ENCODE measurements at places on chromosomes 4 and X.

GRCh38 chrX:7112071-7112470, 35.4 kb upstream of the STS start:
- DNase-seq: no peak

DNA sequence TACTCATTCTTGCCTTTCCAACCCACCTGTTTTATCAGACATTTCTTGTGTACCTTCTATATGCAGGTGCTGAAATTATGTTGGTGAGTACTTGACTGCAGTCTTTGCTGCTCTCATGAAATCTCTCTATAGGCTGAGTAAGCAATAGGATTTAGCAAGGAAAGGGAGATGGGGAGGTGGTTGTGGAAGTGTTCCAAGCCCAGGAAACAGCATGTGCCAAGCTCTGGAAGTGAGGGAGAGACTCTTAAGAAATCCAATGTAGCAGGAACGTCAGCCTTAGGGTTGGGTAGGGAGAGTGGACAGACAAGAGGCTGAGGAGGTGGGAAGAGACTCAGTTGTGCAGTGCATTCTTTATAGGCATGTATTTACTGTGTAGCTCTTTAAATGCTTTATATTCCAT, 5.6 kb downstream of the SEPTIN11 start:
- DNase-seq: no peak

- no peak for DNase-seq
These were observed 33.4 kb downstream of the PJA1 start for GRCh38 chrX:69131886-69132285.

DNA sequence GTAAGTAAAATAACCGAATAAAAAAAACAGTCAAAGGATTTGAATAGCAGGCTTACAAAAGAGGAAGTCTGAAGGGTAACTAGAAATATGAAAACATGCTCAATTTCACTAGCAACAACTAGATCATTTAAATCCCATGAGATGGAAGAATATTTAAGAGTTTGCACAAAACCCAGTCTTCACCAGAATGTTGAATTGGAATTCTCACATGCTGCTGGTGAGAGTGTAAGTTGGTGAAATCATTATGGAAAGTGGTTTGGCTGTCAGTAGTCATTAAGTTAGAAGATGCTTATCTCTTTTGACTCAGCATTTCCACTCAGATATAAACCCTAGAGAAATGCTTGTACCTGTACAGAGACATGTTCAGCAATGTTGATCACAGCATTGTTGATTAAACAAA, 110.1 kb downstream of the PGRMC2 start:
- no peak for DNase-seq

Data from stimulated activated naive CD4-positive, alpha-beta T cell treated with Interleukin-2 at 50 U/mL for 16 hours (primary cell).